ENCODE measurements at places on chromosomes 7 and 10. TPM values are rescaled to one million over a fixed set of nuclear protein-coding genes. Genes with fewer than 3 reads are reported as not detected.

UCN3 gene
- total RNA-seq = not detected

GRCh38 chr10:49140304-49141177, 6.7 kb upstream of the FAM170B start:
- DNase-seq = peak; percentile 74

- DNase-seq = no peak
These were observed 335.6 kb upstream of the HGF start for GRCh38 chr7:82105463-82105862.

- DNase-seq = no peak
These were observed 165.0 kb upstream of the HDAC9 start for GRCh38 chr7:18330548-18330947.

PRLHR gene
- total RNA-seq = not detected

DNA sequence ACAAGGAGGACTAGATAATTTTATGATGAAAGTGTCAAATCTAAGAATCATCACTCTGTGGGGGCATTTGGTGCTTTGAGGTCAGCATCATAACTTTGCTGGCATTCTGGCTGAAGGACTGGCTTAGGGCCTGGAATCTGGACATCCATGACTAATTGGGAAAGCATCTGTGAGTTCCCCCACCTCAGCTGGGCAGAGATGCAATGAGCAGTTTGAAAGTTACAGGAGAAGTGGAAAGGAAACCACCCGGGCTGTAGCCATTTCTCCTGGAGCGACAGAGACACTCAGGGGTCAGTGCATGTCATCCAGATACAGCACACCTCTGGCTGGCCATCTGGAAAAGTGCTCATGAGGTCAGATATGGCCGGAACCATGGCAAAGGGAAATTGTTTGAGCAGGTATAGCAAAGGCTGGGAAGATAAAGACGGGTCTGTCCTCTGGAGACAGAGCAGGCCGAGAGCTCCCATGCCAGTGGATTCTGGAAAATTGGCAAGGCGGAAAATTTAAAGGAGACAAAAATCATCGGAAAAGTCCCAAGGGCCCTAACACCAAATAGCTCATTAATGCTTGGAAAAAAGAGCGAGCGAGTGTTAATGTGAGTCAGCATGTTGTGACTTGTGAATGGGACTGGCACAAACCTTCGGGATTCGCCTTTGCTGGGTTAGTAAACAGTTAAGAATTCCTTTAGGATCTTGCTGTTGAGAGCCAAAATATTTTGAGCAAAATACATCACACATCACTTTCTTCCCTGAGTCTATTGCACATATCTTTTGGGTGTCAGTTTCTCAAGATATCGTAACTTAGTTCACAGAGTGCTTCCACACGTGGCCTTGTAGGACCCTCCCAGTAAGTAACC, 188.4 kb upstream of the AGK start:
- peak; percentile 54 for DNase-seq

DNA sequence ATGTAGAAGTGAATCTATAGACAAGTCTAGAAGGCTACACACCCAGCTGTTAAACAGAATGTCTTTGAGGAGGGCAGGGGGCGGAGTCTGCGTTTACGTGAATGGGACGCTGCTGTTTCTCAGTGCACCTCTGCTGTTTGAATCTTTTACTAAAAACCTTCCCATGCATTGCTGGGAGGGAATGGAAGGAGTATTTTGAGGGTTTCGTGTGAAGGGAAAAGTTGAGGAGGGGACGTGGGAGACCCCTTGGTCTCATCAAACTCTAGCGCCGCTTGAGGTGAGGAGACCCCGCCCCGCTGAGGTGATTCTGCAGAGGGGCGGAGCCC, 492 bp upstream of the VCL start:
- DNase-seq = peak; percentile 78

GRCh38 chr10:4683137-4683536, 142.9 kb upstream of the AKR1E2 start:
- DNase-seq = no peak

DNA sequence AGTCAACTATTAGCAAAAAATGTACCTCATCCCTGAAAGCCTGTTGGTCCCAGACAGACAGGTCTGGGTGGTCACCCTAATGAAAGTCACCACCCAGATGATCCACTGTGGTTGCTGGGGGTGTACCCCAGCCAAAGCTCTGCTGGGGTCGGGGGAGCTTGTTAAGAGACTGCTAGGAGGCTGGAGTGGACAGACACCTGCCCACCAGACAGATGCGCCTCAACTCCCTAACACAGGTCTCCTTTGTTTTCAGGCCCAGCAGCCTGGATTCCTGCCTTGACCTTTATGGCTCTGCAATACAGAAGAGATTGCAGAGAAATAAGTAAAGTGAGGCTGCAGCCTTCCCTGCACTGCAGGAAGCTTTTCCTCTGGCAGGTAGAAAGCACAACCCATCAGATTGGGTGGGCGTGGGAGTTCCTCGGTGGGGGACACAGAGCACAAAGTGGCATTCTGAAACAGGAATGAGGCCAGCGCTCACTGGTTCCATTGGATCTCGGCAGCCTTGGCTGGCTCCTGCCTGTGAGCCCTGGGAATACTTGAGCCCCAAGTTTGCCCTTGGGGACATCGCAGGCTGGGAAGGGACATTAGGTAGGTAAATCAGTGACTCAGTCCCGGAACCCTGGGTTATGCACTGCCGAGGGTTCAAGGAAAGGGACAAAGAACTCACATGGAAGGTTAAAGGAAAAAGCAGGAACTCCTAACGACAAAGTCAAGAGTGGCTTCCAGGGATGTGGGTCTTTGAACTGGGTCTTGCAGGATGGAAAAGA, 18.0 kb upstream of the ZNF488 start:
- no peak for DNase-seq

OR2A1 gene
- total RNA-seq = not detected

DNA sequence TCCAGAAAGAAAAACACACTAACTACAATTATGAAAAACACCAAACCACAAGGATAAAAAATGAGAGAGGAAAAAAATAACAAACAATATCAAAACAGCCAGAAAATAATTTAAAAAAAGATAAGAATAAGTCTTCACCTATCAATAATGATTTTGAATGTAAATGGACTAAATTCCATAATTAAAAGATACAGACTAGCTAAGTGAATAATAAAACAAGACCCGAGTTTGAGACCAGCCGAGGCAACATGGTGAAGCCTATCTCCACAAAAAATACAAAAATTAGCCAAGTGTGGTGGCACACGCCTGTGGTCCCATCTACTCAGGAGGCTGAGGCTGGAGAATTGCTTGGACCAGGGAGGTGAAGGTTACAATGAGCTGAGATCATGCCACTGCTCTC, 131.1 kb downstream of the MTERF1 start:
- no peak for DNase-seq

OR2F1 gene
- total RNA-seq = not detected

DNA sequence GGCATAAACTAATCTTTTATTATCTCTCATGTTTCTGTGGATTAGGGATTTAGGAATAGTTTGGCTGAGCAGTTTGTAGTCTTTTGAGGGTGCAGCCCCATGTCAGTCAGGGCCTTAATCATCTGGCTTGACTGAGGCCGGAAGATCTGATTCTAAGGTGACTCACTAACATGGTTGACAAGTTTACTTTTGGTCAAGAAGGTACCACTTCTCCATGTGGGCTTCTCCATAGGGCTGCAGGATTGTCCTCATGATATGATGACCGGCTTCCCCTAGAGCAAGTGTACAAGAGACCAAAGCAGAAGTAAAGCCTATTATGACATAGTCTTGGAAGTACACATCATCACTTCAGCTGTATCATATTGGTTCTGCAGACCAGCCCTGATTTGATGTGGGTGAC, 45.9 kb upstream of the OIT3 start:
- no peak for DNase-seq

- DNase-seq = no peak
These were observed 164.6 kb downstream of the ANKRD30A start for GRCh38 chr10:37289833-37290464.

DNA sequence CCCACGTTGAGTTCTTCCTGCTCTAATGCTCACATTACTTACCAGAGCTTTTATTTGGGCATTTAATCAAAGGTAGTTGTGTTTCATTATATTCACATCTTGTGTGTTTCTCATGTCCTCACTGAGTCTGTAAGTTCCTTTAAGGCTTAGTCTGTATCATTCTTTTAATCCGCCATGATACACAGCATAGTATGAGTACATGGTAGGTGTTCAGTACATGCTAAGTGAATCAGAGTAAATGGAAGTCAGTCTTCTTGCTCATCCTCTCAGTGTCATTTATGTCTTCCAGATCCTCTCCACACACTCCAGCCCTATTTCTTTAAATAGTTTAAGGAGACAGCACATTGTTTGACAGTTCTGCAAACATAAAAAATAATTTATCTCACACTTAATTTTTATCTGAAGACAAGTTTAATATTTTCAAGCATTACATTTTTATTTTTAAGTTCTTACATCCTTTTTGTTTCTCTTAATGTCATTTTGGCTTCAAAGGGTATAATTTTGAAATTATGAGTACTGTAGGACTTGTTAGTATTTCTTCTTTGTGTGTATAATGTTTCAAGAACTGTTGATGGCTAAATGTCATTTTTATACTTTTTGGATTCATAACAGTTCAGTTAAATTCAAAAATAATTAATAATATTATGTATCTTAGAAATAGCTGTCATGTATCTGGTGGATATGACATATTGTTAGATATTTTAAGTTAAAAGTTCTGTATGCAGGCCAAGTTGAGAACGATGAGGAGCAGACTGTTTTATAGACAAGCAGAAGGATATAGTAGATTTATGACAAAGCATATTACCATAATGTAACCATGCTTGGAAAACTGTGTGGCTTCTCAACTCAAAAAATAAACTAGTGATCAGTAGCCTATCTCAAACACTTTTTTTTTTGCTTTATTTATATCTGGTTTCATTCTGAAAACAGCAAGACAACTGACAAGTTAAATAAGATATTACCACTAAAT, 342.7 kb downstream of the LRMDA start:
- DNase-seq = no peak

PON3 gene
- 4.2 TPM for total RNA-seq

DNA sequence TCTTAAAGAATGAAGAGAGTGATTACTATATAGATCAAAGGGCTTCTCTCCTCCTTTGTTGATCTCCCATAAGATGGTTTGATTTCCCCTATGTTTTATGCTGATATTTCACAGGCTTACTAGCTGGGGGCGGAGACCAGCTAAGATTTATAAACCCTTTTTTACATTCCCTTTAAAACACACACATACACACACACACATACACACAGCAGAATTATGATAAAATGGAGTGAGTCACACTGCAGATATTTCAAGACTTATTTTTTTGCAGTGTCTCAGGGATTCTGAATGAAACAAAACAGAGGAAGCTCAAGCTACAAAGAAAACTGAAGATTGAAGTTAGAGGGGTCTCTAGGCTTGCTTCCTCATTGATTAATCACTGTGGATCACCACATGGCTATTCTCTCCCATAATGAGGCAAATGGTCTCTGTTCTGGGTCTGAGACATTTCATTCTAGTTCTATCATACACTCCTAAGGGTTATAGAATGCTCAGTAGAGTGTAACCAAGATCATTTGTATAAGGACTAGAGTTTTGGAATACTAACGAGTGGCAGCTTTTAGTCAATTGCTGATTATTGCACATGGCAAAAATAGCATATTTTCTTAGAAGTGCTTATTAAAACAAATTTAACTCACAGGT, 18.6 kb downstream of the INA start:
- DNase-seq = no peak

SMKR1 gene
- total RNA-seq = 0.56 TPM

DNA sequence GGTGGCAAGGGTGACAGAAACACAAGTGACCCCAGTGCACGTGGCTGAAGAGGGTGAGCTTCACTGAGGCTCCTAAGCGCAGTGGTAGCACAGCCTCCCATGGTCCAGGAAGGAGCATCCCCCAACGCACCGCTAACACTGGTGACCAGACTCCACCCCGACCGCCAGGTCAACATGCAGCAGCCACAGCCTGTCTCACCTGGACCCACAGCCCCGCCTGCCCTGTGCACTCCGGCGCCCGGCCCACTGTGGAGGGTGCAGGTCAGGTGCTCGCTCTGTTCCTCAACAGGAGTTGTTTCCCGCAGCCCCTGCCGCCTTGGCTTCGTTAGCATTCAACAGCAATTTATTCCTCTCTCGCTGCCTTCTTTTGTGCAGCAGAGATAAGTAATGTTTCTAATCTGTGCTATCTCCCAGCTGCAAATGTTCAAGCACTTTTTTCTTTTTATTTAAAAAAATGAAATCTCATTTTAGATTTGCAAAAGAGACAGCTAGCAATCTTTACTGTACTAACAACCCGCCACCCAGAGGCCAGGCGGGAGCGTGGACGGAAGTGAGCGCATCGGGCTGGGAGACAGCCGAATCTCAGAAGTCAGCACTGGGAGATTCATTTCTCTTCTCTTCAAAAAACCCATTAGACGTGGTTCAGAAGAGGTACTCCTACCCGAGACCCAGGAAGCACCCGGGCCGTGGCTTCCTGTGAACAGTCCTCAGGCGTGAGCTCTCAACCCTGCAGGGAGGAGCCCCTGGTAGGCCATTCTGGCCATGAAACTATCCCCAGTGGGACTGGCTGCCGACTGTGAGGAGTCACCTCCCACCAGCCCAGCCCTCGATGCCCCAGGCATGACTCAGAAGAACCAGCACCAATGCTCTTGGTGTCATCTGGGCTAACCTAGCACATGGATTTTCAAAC, 133.4 kb downstream of the MAD1L1 start:
- no peak for DNase-seq

EGFR gene
- 96.2 TPM for total RNA-seq

DNA sequence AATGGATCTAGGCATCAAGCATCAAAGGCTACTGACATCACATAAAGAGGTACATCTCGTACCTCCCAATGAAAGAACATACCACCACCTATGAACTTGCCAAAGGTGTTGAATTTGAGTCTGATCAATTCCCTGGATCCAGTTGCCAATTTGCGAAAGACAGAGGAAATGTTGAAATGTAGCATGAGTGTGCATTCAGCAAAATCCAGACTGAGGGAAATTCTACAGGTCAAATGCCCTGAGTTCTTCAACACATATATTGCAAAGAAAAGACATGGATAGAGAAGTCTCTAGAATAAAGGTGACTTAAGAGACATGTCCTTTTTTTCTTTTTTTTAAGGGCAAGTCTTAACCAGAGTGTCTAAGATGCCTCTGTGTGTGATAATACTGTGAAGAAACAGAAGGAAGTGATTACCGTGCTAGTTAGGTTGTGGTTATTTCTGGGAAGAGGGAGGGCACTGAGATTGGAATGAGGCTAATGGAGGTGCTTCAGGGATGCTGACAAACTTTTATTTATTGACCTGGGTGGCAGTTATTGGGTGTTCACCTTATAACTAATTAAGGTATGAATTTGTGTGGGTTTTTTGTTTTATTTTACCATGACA, 128.7 kb downstream of the SAMD9 start:
- no peak for DNase-seq

ERVW-1 gene
- total RNA-seq = not detected

BLNK gene
- total RNA-seq = 36.9 TPM

OR9A4 gene
- not detected for total RNA-seq

TUBAL3 gene
- total RNA-seq = not detected

- no peak for DNase-seq
These were observed 1.8 kb downstream of the GSTO1 start for GRCh38 chr10:104256335-104256961.

TRAPPC14 gene
- 21.1 TPM for total RNA-seq

Data from thyroid gland (tissue), 4 donors.